Stimulated activated CD4-positive, alpha-beta T cell treated with anti-CD3 and anti-CD28 coated beads, Interleukin-2, amount 100 ng/mL, for 24 hours (primary cell): ENCODE measurements at places on chromosomes 5 and 9.

- DNase-seq: no peak
These were observed 12.9 kb downstream of the FLT4 start for GRCh38 chr5:180636403-180637075.

DNA sequence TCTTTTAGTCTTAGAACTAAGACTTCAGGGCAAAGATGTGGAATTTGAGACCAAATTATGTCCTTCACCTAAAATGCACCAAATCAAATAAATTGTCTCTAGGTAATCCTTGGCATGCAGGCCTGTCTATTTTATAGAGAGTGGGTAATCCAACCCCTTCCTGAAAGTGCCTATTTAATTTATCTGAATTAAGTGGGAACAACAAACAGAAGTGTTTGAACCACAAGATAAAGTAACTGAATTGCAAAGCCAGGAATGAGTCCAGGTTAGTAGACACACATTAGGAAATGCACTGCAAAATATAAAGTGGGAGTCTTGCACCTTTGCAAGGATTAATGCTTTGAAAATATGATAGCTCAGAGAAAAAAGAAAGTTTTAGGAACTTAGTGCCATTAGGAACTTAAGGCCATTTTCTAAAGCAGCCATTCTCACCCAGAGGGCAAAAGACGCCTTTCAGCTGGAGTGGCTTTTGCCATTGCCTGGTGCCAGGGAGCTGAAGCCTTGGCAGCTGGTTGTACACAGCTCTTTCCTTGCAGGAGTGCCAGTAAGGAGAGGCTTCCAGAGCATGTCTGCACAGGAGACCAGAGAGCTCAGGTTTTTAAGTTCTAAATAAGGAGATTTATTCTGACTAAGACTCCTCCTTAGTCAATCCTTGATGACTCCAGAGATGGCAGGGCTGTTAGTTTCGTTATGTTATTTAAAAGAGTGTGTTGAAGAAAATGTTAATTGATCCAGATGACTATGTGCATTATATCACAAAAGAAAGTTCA is 151.7 kb upstream of the ELL2 start:
- DNase-seq: no peak

- DNase-seq: no peak
These were observed 106.2 kb downstream of the LHFPL2 start for GRCh38 chr5:78542321-78542840.

GRCh38 chr5:174198541-174198940 is 153.0 kb downstream of the NSG2 start:
- DNase-seq: no peak

DNA sequence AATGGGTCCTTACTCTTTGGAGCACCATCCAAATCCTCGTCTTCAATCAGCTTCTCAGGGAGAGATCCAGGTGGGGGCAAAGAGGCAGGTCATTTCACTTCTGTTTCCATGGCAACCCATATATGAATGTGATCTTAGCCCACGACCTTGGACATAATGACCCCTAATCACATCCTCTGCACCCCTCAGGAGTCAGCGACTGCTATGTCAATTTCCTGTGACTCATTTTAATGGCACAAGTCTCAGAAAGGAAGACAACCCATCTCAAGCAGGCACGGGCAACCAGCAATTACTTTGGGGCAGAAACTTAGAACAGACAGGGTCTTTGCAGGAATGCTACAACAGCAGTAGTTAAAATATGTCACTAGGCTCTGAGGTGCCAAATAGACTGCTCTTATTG is 591.2 kb downstream of the TLR4 start:
- DNase-seq: no peak

GRCh38 chr9:103755441-103755840 is 338.7 kb upstream of the SMC2 start:
- no peak for DNase-seq

DNA sequence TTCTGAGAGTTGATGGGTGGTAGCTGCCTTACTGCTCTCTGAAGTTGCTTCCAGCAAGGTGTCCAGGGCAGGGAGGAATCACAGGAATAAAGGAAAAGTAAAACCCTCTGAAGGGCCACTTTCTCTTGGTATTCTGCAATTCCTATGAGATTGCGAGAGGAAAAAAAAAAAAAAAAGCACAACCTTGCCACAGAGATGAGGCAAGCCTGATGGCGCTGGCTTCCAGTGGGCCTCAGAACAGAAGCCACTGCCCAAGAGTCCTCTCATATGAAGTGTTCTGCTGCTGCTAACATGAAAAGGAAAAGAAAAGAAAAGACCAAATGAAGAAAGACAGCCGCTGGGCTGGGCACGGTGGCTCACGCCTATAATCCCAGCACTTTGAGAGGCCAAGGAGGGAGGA is 80.8 kb upstream of the IL17B start:
- no peak for DNase-seq

GRCh38 chr5:1048861-1049838 is 40.5 kb downstream of the NKD2 start:
- DNase-seq: no peak

GRCh38 chr5:83281658-83282057 is 189.9 kb upstream of the VCAN start:
- DNase-seq: no peak

GRCh38 chr5:58366461-58366860 is 93.4 kb downstream of the PLK2 start:
- no peak for DNase-seq

DNA sequence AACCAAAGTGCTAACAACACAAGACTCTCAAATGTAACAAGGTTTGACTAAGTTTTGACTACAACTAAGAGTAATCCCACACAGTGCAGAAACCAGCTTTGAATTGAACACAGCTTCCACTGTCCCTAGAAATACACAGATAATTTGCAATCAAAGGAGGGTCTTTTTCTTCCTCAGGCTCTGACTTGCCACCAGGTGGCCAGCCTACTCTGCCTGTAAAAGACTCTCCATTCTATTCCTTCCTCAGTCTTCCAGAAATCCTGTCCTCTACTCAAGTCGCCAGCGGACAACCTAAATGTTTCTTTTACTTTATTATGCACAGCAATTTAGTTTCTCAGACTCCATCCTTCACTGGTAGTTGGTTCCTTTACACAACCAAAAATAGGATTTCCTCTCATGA is 32.2 kb upstream of the MCTP1 start:
- DNase-seq: no peak
